ENCODE measurements at places on chromosomes 16 and 17.

DNA sequence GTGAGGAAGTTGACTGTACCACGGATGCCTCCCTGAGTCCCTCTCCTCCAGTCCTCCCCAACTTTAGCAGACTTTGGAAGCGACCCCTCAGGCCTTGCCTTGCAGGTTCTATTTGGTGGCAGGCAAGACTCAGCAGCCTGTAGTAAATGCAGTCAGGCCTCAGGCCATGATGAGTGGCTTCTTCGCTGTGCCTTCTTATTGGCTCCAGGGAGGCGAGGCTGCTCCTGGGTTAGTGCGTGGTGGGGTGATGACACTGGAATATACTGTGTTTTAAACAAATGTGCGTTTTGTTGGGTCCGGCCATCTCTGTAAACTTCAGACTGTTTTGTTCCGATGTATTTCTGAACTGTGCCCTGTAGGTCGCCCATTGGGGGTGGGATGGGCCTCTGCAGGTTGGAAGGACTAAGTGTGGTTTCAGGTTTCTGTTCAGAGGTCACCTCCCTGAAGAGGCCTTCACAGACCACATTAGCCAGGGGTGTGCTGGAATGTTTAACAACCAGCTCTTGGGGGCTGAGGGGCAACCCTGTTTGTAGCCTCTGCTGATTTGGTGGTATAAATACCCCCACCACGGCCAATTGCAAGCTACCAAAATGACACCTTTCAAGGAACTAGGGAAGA is 62.5 kb downstream of the CYLD start:
- DNase-seq: no peak

DNA sequence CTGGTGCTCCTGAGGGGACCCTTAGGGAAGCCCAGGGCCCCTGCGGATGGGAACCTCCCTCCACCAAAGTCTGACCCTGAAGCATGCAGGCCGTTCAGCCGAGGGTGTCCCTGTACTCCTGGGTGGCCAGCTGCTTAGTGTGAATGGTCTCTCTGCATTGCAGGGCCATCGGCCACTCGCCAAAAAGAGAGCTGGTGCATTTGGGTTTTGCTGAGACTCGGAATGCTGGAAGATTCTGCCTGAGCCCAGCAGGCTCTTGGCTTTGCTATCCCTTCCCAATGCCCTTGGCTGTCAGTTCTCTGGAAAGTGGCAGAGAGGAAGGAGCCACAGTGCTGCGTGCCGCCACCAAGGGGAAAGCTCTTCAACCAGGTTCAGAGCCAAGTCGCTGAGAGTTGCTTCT is 2.8 kb downstream of the MEOX1 start:
- DNase-seq: no peak

- DNase-seq: no peak
Measured at GRCh38 chr17:75406222-75406615, 741 bp upstream of the GRB2 start.

- no peak for DNase-seq
Measured at GRCh38 chr17:1730326-1731193, 6.1 kb downstream of the WDR81 start.

DNA sequence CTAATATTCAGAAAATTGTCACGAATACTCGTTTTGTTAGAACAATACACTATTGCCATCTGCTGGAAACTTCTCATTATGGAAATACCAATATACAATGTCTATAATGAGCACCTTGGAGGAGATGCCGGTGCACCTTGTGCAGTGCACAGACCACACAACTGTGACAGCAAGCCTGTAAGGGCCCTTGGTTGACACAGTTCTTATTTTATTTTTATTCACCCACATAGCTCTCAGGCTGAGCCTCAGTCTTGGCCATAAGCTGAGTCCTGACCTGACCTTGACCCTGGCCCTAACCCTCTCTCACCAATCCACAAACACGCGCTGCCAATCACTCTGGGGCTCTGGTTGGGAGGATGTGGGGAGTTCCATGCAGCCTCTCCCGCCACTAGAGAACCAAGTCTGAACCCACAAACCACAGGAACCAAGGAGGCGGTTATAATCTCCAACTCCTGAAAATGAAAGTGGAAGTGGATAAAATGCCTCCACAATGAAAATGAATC is 7.6 kb downstream of the AIPL1 start:
- DNase-seq: no peak

DNA sequence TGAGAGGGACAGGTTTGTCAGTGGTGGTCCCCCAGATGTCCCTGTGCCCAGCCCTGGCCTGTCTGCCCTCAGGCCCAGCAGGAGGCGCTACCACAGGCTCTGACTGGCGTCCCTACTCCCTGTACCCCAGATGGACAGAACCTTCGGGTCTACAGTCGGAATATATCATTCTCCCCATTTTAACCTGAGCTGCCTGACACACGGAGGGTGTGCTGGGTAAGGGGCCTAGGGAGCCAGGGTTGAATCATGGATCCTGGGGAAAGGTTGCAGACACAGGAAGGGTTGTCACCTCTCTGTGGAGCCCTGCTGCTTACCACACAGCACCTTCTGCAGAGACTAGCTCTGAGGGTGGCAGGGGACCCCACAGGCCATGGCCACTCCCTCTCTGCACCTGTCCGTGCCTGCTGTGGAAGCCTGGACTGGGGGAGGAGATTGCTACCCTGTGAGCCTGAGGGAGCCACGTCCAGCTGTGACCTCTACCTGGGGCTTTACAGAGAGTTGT is 162.2 kb upstream of the ZNF267 start:
- no peak for DNase-seq

DNA sequence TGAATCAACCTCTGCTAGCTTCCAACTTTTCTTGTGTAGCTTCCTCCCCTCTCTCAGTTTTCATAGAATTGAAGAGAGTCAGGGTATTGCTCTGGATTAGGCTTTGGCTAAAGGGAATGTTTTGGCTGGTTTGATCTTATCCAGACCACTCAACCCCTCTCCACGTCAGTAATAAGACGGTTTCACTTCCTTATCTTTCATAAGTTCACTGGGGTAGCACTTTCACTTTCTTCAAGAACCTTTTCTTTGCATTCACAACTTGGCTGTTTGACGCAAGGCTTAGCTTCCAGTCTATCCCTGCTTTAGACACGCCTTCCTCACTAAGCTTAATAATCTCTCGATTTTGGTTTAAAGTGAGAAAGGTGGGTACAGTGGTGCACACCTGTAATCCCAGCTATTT is 29.7 kb upstream of the OR1A2 start:
- DNase-seq: no peak

GRCh38 chr17:14052886-14053615 is 16.3 kb upstream of the COX10 start:
- no peak for DNase-seq

DNA sequence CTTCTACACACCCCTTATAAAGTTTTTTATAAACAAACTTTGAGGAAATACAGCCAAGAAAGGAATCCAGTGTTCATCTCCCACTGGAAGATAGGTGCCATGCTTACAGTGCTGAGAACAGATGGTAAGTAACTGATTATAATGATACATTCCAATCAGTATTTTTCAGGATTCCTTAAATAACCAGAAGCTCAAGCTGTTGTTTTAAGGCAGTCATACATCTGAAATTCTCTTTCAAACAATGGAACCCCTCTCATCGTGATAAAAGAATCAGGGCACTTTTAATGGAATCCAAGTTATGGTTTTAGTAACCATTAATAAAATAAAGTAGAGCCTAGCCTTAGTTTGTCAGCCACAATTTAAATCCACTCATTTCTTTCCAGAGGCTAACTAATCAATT is 56.1 kb upstream of the STAC2 start:
- DNase-seq: no peak

DNA sequence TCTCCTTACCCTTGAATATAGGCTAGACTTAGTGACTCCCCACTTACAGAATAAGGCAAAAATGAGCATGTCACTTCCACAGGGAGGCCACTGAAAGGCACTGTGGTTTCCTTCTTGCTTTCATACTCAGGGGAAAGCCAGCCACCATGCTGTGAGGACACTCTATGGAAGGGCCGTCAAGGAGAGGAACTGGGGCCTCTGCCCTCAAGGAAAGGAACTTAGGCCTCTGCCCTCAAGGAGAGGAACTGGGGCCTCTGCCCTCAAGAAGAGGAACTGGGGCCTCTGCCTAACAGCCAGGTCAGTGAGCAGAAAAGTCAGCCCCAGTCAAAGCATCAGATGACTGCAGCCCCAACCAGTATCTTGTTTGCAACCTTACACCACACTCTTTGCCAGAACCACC is 30.1 kb downstream of the VPS35 start:
- DNase-seq: no peak
